Naive thymus-derived CD4-positive, alpha-beta T cell (primary cell): ENCODE measurements at places on chromosomes 16 and 17. TPM values are rescaled to one million over a fixed set of nuclear protein-coding genes. Genes with fewer than 3 reads are reported as not detected.
A peak's percentile ranks its signal among the peaks of the same experiment; 100 is the strongest.

DNA sequence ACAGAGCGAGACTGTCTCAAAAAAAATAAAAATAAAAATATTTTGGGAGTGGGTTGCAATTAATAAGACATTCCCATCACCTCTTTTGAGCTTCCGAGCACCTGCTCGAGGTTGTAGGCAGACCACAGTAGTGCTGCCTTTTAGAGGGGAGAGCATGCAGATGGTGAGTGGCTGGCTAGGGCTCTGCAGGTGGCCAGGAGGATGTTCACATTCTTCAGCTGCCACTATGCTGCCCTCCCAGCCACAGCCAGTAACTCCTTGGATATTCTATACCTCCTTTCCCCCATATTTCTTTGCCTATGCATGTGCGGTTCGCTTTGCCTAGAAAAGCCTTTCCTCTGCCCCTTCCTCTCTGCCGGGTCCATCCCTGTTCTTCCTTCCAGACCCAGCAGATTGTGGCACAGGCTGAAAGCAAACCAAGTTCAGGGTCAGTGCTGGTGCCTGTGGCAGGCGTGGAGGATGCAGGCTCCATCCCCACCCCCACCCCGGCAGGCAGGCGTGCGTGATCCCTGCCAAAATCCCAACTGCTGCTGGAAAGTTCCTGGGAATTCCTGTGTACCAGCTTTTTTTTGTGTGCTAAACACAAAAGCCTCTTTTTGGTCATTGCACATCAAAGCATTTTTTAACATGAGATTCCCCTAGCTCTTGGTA is 33.8 kb upstream of the CMIP start:
- no peak for DNase-seq
- H3K27me3 ChIP-seq: no peaks in the 10 kb centered on the region
- H3K4me1 ChIP-seq: no peaks in the 10 kb centered on the region
- no peaks in the 10 kb centered on the region for H3K36me3 ChIP-seq

TEX19 gene
- not detected for total RNA-seq

DNA sequence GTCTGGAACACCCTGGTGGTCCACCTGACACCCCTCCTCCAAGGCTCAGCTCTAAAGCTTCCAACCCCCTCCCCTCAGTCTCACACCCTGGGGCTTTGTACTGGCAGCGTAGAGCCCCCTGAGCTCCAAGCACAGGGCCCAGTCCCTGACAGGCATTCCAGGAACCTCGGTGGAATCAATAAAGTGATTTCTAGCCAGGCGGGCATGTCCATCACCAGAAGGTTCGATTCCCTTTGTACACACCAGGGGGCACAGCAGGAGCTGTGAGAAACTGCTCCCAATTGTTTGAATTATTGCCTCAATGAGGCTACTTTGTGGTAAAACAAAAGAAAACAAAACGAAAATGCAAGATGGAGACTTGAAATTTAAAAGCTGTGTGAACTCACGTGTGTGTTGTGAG is 51.8 kb downstream of the SMPD3 start:
- H3K4me1 ChIP-seq: peaks cover 11% of the 10 kb centered on the region
- no peaks in the 10 kb centered on the region for H3K27me3 ChIP-seq
- no peak overlapping the region for H3K4me3 ChIP-seq
- peak; percentile 66 for DNase-seq

ALOXE3 gene
- total RNA-seq: 0.57 TPM

GRCh38 chr17:19448341-19449268 is 37.6 kb downstream of the RNF112 start:
- H3K4me1 ChIP-seq: no peaks in the 10 kb centered on the region
- no peak for DNase-seq
- H3K36me3 ChIP-seq: no peaks in the 10 kb centered on the region
- H3K27me3 ChIP-seq: no peaks in the 10 kb centered on the region

GRCh38 chr17:81545160-81545949 is 6.8 kb downstream of the FAAP100 start:
- H3K27me3 ChIP-seq: no peaks in the 10 kb centered on the region
- no peak for DNase-seq
- H3K36me3 ChIP-seq: peaks cover 6% of the 10 kb centered on the region
- H3K4me1 ChIP-seq: no peaks in the 10 kb centered on the region
- H3K4me3 ChIP-seq: no peak overlapping the region

GRCh38 chr16:66264311-66265047 is 102.0 kb upstream of the CDH5 start:
- no peak for DNase-seq
- H3K27ac ChIP-seq: no peak overlapping the region
- H3K36me3 ChIP-seq: no peaks in the 10 kb centered on the region
- no peaks in the 10 kb centered on the region for H3K27me3 ChIP-seq
- H3K4me3 ChIP-seq: no peak overlapping the region

SLC12A3 gene
- not detected for total RNA-seq
